Fibroblast of skin of scalp (primary cell): ENCODE measurements at places on chromosomes 7 and 10.

GRCh38 chr10:90226517-90226916 is 525.1 kb downstream of the KIF20B start:
- DNase-seq, result no peak

- no peak for DNase-seq
Observed at GRCh38 chr10:92079003-92079402, 155.4 kb downstream of the BTAF1 start.

DNA sequence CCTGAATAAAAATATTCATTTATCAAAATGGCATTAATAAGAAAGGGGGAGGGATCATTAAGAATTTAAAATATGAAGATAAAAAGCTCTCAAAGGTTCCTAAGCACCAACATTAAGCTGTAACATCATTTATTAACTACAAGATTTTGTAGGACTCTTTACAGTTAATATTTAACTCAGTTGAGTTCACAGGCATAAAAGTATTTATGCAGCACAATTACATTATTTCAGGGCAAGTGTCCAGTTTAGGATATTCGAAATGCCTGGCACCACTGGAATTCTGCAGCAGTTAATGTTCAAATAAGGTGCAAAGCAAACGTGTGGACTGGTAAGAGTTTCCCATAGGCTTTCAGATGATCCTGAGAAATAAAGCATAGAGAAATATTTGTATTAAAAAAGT is 30.5 kb downstream of the NPS start:
- DNase-seq, result no peak

DNA sequence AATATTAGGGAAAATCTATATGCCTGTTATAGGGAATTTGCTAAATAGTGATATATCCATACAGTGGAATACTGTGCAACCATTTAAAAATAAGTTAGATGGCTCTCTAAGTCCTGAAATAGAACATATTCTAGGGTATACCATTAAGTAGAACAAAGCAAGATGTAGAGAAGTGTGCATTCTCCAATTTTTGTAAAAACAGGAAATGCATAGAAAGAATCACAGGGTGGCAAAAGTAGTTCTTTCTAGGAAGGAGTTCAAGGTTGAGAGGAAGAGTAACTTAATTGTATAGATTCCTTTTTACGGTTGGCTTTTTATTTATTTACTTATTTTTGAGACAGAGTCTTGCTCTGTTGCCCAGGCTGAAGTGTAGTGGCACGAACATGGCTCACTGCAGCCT is 43.7 kb downstream of the ADD3 start:
- no peak for DNase-seq

- no peak for DNase-seq
Observed at GRCh38 chr7:141519623-141520022, 31.6 kb upstream of the AGK start.

GRCh38 chr7:5223646-5224340 is 33.8 kb downstream of the WIPI2 start:
- DNase-seq, result no peak
